ENCODE measurements at places on chromosomes 5 and 9.

GRCh38 chr9:35395076-35395705 is 94.7 kb upstream of the RUSC2 start:
- DNase-seq, result no peak

GRCh38 chr5:145937432-145938250 is 1.3 kb downstream of the SH3RF2 start:
- no peak for DNase-seq

GRCh38 chr5:175850119-175850845 is 21.1 kb upstream of the CPLX2 start:
- DNase-seq, result no peak

DNA sequence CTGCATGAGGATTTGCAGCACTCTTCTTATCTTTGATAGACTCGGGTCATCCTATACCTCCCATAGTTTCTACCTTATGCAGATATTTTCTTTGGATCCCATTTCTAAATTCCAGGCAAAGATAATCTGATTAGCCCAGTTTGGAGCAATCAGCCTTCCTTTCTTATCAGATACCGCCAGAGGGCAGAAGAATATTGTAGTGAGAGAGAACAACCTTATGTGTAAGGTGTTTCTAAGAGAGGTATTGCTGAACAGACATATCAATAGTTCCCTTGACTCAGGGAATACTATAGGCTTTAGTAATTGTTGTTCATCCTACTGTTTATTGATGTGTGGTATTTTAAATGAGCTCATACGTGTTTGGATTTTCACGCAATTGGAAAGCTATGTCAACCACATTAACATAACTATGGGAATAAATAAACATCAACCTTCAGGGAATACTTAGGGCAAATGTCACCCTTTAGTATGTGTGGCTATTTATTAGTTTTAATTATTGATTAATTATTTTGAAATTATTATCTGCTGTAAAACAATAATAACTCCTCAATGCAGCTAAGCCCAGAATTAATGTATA is 1435.2 kb upstream of the CDH9 start:
- no peak for DNase-seq

GRCh38 chr5:180795771-180796313 is 6.8 kb downstream of the MGAT1 start:
- DNase-seq, result no peak

GRCh38 chr9:36933676-36934215 is 100.3 kb downstream of the PAX5 start:
- no peak for DNase-seq

GRCh38 chr9:122370869-122371755 is at the start of gene PTGS1:
PTGS1 (plus strand) TSS chr9:122371024; CDS start chr9:122371085, 61 bp downstream.
- no peak for DNase-seq

GRCh38 chr5:154194345-154195329 is 4.1 kb downstream of the GALNT10 start:
- no peak for DNase-seq

DNA sequence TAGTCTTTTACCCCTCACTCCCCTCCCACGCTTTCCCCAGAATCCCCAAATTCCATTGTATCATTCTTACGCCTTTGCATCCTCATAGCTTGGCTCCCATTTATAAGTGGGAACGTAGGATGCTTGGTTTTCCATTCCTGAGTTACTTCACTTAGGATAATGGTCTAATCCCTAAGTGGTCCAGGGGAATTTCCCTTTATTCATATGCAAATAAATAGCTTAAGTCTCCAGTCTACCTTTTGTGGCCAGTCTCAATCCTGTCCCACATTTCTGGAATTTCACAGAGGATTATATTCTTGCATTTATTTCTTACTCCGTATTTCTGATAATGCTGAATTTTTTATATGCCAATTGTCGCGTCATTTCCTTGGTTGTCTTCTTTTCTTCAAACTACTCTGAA is 245.6 kb upstream of the DAB2 start:
- DNase-seq, result no peak
